ENCODE measurements at places on chromosomes 6 and 20.

- DNase-seq = no peak
Measured at GRCh38 chr6:107470364-107470763, 11.0 kb upstream of the PDSS2 start.

- no peak for DNase-seq
Measured at GRCh38 chr6:95185874-95186273, 391.5 kb upstream of the MANEA start.

GRCh38 chr6:14095437-14095836, 22.1 kb upstream of the CD83 start:
- no peak for DNase-seq

- DNase-seq = no peak
Measured at GRCh38 chr20:62477669-62478455, 2.1 kb upstream of the GATA5 start.

DNA sequence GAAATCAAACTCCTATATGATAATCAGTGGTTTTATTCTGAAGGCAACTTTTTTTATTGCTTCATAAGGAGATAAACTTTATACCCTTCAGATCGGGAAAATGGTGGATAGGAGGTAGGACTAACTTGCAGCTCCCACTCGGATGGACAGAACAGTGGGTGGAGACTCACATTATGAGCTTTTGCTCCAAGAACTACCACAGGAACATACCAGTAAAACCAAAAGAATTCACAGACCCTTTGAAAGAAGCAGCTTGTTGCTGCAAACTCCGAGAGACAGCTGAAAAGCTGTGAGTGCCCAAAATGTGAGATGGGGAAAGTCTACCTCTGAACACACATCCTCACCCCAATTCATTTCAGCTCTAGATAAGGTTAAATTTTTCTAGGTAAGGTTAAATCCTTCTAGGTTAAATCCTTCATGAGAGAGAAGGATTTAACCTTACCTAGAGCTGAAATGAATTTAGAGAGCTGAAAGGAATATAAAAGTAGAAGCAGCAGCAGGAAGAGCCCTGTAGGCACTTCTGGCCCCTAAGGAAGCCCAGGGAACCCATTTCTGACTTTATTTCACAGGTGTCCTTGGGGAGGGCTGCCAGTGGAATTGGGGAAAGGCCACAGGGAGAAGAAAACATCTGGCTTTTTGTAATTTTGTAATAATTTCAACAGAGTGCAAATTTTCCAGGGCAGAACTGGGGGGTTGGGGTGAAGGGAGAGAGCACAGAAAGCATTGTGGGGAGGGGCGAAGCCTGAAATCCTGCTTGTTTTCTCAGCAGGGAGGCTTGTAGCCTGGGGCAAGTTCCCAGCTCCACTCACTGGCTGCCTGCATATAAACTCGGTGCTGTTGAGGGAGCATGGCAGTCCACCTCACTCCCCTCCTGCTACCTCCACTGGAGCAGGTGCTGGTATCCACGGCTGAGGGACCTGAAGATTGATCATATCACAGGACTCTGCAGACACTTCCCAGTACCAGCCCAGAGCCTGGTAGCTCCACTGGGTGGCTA, 65.9 kb upstream of the HCRTR2 start:
- DNase-seq = no peak

- DNase-seq = no peak
Measured at GRCh38 chr6:130269969-130270635, 47.4 kb upstream of the SAMD3 start.

- DNase-seq = no peak
Measured at GRCh38 chr20:36390719-36391415, 84.7 kb downstream of the DLGAP4 start.

GRCh38 chr20:22686097-22686496, 101.7 kb upstream of the FOXA2 start:
- DNase-seq = no peak

- DNase-seq = no peak
Measured at GRCh38 chr6:111572216-111572706, 33.4 kb downstream of the TRAF3IP2 start.

- no peak for DNase-seq
Measured at GRCh38 chr6:13081189-13081563, 247.2 kb downstream of the TBC1D7 start.

DNA sequence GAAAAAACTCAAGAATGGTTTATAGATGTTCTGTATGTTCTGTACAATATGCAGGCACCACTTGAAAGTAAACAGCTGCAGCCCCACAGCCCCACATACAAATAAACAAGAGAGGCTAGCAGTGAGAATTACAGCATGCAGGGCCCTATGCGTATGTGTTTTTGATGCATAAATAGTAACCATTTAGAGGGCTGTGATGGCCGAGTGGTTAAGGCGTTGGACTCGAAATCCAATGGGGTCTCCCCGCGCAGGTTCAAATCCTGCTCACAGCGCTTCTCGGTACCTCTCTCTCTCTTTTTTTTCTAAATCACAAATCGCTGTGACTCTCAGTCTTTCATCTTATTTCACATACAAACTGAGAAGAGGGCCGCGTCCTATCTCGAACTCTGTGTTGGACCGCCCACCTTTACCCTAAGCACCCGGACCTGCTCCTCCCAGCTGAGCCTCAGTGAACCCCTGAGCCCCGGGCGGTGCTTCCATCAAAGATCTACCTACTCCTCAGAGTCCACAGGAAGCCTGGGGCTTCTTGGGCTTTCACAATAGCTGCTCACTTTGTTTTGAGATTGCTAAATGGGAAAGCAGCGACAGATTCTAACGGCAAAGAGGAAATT, 37.7 kb upstream of the PRSS16 start:
- DNase-seq = no peak

DNA sequence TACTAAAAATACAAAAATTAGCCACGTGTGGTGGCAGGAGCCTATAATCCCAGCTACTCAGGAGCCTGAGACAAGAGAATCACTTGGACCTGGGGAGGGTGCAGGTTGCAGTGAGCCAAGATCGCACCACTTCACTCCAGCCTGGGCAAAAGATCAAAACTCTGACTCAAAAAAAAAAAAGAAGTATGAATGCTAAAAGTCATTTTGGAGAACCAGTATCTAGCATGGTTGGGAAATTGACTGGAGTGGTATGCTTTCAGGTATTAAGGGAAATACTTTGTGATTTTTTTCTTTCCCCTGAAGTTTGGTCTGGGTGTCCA, 30.1 kb downstream of the PCMT1 start:
- no peak for DNase-seq

DNA sequence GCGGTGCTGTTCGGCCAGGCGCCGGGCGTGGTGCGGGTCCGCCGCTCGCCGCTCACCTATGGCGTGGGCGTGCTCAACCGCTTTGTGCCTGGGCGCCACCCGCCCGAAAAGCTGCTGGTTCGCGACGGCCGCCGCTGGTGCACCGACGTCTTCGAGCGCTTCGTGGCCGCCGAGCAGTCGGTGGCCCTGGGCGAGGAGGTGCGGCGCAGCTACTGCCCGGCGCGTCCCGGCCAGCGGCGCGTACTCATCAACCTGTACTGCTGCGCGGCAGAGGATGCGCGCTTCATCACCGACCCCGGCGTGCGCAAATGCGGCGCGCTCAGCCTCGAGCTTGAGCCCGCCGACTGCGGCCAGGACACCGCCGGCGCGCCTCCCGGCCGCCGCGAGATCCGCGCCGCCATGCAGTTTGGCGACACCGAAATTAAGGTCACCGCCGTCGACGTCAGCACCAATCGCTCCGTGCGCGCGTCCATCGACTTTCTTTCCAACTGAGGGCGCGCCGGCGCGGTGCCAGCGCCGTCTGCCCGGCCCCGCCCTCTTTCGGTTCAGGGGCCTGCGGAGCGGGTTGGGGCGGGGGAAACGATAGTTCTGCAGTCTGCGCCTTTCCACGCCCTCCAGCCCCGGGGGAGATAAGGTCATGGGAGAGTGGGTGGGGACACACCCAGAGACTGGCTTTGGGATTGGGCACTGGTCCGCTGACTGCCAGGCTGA, 15.7 kb downstream of the ADISSP start:
- no peak for DNase-seq

GRCh38 chr6:11953641-11954040, 58.5 kb upstream of the HIVEP1 start:
- DNase-seq = no peak

- DNase-seq = no peak
Measured at GRCh38 chr20:3711484-3711941, 887 bp downstream of the SIGLEC1 start.

DNA sequence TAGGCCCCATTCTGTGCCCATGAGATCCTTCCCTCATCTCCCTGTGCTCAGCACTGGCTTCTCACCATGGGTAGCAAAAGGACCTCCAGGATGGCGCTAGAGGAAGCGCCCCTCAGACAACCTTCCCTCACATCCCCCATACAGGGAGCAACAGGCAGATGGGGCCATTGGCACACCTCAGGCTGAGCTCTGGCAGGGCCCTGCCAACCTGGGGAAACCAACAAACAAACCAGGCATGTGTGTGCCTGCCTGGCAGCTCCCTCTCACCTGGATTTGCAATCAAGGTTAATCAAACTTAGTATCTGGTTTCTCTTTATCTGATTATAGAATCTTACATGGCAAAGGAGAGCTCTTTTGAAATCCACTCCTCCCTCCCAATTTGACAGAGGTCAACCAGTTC, 134.9 kb downstream of the SLC23A2 start:
- no peak for DNase-seq

GRCh38 chr6:73515204-73515655, 5.6 kb downstream of the EEF1A1 start:
- no peak for DNase-seq

- DNase-seq = no peak
Measured at GRCh38 chr20:22093122-22093521, 387.7 kb downstream of the PAX1 start.

DNA sequence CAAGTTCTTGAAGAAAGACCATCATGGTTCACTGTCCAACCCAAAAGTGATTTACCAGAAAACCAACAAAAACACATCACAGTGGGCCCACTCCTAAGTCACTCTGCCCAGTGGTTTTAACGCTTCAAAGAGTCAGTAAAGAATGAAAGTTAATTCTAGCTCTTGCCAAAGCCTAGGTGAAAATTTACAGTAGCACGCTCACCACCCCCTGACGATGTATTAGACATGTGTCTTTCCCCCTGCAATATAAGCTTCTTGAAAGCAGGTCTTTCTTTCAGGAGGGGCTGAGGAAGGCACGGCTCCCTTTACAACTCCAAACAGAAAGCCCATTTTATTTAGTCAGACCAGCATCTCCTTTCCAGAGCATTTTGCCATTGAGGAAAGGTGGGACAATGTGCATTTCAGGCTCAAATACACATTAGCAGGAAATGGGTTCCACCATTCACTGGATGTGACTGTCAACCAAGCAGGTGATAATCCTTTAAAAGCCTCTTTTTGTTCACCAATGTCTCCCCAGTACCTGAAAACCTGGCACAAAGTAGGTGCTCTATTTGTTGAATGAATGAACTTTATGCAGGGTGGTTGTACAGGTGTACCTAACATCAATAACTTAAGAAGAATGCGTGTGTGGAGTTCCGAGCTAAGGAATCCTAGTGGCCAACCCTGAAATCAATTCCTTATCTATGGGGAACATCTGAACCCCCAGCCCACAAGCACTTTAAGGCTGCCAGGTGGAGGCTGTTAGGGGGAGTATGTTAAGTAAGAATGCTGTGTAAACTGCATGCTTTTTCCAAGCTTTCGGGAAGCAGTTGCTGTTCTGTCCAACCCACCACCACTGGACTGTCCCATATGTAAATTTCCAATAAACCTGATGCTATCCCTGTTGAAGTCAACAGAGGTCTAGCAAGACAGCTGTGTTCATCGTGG, 11.4 kb downstream of the EZR start:
- DNase-seq = no peak

DNA sequence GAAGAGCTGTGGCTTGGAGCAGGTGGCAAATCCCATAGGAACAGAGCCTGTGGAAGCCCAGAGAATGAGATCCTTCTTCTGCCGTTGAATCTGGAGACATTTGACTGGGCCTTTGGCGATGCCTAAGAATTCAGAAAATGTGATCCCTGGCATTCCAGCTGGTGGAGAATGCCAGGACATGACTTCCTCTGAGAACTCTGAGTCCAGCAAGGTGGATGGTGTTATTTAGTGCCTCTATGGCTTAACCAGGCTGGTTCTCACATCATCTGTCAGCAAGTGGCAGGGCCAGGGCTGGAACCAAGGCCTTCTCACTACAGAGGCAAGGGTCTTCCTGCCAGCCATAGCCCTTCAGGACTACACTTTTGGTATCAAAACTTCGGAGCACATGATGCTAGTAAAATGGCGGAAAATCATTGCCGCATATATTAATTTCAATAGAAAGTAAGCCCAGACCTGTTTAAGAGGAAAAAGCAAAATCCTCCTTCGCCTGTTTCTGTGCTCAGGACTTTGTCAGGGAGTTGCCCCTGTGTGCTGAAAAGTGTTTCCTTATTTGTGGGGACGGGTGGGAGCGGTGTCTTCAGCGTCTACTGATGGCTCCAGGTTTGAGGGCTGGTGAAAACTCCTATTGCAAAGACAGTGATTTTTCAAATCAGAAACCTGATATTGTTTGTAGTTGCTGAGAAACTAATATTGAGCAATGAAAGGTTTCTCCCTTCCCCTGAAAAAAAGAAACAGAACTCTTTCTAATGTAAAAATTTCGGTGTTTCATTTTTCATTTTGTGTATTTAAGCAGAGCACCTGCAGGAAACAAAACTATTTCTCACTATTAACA, 23.9 kb downstream of the DUSP22 start:
- no peak for DNase-seq

DNA sequence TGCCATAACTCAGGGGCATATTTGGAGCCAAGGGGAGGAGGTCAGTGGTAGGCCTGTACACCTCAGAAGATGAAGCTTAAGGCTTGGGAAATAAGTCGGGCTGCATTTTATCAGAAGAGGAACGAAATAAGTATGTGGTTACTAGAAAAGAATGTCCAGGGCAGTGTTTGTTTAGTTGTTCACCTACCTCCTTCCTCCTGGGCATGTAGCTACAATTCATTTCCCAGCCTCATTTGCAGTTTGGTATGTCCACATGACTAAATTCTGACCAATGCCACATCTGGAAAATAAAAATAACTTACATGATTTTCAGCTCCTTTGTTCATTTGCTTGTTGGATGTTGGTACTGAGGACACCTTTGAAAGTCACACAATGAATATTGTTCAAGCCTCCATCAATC, 294.5 kb upstream of the RGS17 start:
- no peak for DNase-seq

DNA sequence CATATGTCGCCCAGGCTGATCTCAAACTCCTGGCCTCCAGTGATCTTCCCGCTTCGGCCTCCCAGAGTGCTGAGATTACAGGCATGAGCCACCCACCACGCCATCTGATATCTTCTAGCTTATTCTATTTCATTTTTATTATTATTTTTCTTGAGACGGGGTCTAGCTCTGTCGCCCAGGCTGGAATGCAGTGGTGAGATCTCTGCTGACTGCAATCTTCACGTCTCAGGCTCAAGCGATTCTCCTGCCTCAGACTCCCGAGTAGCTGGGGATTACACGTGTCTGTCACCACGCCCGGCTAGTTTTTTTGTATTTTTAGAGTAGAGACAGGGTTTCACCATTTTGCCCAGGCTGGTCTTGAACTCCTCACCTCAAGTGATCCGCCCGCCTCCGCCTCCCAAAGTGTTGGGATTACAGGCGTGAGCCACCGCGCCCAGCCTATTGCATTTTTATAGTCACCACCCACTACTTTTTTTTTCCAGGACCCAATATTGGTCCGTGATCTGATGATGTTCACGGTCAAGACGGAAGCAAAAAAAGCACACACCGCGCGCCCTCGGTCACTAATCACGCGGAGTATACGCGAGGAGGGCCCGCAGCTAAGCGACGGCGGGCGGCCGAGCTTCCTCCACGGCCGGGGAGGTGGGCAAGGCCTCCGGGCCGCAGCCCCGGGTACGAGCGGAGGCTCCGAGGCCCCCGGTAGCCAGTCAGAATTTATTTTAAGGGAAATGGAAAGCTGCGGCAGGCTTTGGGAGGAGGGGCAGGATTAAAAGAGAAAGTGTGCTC, 1.1 kb upstream of the LSM14B start:
- DNase-seq = no peak

GRCh38 chr6:161631676-161632194, 357.9 kb upstream of the AGPAT4 start:
- no peak for DNase-seq

- no peak for DNase-seq
Measured at GRCh38 chr20:14759979-14760378, 422.6 kb upstream of the FLRT3 start.

Measured in vagina (tissue), 2 donors.